ENCODE measurements at places on chromosomes 6 and 20.

- DNase-seq = no peak
Observed at GRCh38 chr6:7454696-7455358, 65.2 kb downstream of the RIOK1 start.

DNA sequence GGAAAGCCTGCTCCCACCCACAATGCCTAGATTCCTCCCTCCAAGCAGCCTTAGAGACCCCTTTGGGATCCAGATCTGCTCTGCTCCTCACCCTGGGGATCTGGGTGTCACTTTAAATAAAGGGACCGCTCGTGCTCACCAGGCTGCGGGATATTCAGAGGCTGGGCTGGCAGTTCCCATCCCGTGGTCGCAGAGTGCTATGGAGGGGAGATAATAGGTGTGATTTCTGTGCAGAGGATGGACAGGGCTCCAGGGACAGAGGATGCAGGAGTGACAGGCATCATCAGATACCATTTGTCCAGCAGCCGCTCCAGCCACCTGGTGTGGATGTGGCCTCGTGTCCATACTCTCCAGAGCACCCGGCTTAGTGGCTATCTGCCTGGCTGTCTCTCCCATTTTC is 415.9 kb upstream of the SULF2 start:
- no peak for DNase-seq

DNA sequence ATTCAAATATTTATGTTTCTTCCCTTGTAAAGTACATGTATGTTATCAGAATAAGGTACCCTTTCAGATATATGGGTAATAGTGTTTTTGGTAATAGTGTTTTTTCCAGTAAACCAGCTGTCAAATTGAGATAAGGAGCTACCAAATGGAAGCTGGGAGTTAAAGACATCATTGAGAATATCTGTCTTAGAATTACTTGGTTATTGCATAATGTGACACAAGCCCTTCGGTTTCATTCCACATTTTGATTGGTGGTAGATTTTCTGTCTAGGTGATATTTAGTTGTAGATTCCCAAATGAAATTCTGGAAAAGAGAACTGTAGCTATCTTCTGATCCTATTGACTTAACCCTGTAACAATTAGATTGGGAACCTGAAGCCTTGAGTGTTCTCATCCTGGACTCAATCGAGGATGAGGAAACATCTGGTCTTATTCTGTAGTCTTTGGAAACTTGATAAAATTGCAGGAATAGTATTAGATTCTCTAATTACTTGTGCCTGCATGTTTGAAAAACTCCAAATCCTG is 75.1 kb upstream of the SYNJ2 start:
- no peak for DNase-seq

GRCh38 chr6:4670290-4670689 is 105.9 kb upstream of the CDYL start:
- no peak for DNase-seq

DNA sequence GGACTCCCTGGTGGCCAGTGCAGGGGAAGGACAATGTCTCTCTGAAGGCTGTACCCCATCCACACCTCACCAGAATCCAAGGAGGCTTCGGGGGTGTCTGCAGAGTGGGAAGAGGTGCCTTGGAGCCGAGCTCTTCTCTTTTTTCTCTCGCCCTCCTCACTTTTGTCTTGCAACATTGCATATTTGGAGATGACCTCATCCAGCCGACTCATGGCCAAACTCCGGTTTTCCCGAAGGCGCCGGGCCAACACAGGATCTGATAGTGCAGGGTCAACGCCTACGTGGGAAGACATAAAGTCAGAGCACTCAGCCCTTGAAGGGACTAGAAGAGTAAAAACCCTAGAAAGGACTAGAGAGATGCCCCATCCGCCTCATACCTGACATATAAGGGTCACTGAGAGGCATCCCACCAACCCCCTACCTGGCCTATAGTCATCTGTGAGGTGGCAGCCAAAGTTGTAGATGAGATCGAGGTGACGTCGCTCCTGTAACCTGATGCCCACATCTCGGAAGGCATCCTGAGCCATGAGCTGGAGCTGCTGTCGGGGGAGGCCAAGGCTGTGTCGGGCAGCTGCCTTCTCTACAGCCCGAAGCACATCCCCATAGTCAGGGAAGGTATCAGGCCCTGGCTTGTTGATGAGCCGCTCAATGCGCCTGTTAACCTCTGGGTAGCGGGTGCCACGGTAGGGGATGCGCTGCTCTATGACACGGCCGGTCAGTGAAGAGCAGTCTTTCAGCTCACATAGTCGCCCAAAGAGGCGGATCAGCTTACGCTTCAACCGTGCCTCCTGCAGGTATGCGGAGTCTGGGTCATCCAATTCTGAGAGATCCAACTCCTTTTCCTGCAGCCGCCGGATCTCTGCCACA is 3.0 kb upstream of the ZBTB22 start:
- no peak for DNase-seq

- no peak for DNase-seq
Observed at GRCh38 chr20:36549628-36549941, 8.3 kb downstream of the MYL9 start.

GRCh38 chr6:163655217-163656121 is 241.0 kb downstream of the QKI start:
- no peak for DNase-seq

- no peak for DNase-seq
Observed at GRCh38 chr20:34301587-34302311, 1.4 kb downstream of the AHCY start.

GRCh38 chr6:28943557-28944411 is 20.0 kb upstream of the TRIM27 start:
- peak; percentile 45 for DNase-seq

GRCh38 chr20:20223981-20224380 is 143.9 kb upstream of the INSM1 start:
- no peak for DNase-seq

- no peak for DNase-seq
Observed at GRCh38 chr6:31690231-31691077, 9.6 kb upstream of the LY6G5C start.

- DNase-seq = no peak
Observed at GRCh38 chr6:39303425-39304153, 10.6 kb downstream of the KCNK17 start.

GRCh38 chr6:148883270-148883669 is 136.4 kb downstream of the UST start:
- no peak for DNase-seq

GRCh38 chr6:15689586-15690482 is 27.0 kb upstream of the DTNBP1 start:
- DNase-seq = no peak

DNA sequence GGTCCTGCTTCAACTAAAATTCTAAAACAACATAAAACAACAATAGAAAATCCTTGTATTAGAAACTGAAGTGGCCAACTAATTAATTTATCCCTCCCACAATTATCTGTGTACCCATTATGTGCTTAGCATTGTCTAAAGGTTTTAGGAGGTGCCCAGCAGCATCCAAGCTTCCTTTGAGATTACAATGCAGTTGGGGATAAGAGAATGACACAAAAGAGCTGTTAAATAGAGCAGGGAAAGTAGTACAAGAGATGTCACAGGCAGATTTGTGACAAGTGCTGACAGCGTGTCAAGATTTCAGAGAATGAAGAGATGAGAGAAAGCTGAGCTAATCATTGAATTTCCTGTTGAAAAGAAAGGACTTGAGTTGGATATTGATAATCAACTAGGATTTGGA is 204.8 kb downstream of the OTOR start:
- no peak for DNase-seq

- peak; percentile 8 for DNase-seq
Observed at GRCh38 chr20:59751075-59751711, 146.9 kb downstream of the PHACTR3 start.

DNA sequence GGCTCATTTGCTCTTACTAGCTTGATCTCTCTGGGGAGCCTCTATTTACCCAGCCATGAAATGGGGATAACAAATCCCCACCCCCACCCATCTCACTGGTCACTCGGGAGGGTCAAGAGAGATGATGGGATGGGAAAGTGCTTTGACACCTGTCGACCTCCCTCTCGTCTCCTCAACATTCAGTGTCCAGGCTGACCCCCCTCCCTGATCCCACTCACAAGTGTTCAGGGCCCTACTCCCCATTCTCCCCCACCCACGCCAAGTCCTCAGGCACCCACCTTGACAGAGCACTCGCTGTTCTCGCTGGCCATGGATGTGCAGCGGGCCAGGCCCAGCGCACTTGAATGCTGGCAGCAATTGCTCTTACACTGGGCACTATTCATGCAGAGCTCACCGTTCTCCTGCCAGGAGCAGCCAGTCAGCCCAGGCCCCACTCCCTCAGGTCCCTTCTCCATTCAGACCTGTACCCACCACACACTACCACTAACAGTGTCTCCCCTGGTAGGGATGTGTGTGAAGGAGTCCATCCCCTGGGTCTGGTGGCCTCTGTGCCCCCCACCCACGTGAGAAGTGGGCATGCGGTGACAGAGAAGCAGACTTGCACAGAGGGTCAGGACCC is 1.6 kb downstream of the CLPS start:
- no peak for DNase-seq

GRCh38 chr6:11412616-11413015 is 124.9 kb upstream of the TMEM170B start:
- DNase-seq = no peak

- DNase-seq = no peak
Observed at GRCh38 chr6:18110162-18110561, 12.3 kb downstream of the NHLRC1 start.
